RWPE2 (cell line): ENCODE measurements at places on chromosomes 5 and 9.

- no peak for DNase-seq
These were observed 19.9 kb downstream of the MACROH2A1 start for GRCh38 chr5:135379046-135379654.

- DNase-seq = no peak
These were observed 31.5 kb downstream of the MACROH2A1 start for GRCh38 chr5:135367554-135367953.

DNA sequence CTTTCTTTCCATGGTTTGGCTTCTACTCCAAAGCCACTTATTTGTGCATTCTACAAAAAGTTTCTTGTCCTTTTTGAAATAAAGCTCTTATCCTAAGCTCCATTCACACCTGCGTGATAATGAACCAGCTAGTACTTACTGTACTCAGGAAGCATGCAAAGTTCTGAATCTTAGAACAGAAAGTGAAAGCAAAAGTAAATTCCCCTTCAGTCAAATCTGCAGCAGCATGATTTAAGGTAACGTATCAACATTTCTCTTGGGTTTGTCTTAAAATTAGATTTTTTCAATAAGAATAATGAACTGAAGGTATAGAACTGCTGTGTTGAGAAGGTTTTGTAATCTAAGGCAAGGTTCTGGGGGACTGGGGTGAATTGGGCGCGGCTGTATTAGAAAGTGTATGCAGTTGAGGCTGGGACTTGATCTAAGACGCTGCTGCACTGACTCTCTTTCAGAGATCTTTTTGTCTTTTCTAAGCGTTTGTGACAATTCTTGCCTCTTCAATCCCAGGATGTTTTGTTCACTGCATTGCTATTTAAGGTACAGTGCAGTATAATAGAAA lies at the start of gene ERAP2:
Gene ERAP2, plus strand, starts transcription at position 209 of the 559 bp plus-strand sequence. CDS start 3,186 bp downstream, outside the sequence.
- DNase-seq = no peak

DNA sequence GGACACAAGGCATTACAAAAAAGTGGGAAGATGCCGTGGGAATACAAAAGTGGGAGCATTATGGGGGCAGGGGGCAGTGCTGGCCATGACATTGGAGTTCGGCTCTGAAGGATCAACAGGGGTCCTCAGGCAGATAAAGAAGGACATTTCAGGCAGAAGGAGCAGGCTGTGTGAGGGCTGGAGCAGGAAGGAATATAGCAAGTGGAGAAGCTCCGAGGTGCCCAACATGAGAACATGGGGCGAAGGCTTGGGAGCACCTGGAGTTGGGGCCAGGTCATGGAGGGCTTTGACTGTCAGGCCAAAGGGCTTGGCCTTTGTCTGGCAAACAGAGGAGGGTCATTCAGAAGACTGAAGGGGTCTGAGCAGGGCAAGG lies 2.5 kb downstream of the B4GALT7 start:
- DNase-seq = peak; percentile 50

GRCh38 chr5:16119790-16120189 lies 59.8 kb downstream of the MARCHF11 start:
- no peak for DNase-seq

GRCh38 chr5:12865529-12865928 lies 961.3 kb upstream of the CTNND2 start:
- DNase-seq = no peak

GRCh38 chr5:65672796-65673195 lies 48.0 kb downstream of the SHLD3 start:
- no peak for DNase-seq

- DNase-seq = no peak
These were observed 34.6 kb upstream of the PHYKPL start for GRCh38 chr5:178267245-178267644.
